GM06990 (cell line): ENCODE measurements at places on chromosomes 4 and X.

- DNase-seq, result no peak
Observed at GRCh38 chr4:2338754-2339457, 77.0 kb upstream of the MXD4 start.

GRCh38 chr4:163776957-163777356 lies 282.5 kb downstream of the TMA16 start:
- DNase-seq, result no peak

GRCh38 chrX:148771440-148771839 lies 271.0 kb downstream of the AFF2 start:
- DNase-seq, result no peak

- DNase-seq, result no peak
Observed at GRCh38 chr4:72286185-72286584, 254.4 kb downstream of the NPFFR2 start.

DNA sequence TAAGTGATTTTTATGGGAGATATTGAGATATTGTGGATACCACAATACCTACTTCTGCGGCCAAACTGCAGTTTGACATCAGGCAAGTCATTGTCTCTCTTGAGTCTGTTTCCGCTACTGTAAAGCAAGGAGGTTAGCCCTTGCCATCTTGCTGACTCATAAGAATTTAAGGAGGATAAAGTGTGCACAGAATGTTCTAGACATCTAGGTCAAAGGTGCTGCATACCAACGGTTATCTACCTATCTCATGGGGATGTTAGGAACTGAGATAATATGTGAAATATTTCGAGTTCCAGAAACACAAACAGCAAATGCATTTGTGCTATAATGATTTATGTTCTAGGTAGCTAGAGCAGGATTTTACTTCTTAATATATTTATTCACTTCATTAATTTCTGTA lies 211.5 kb upstream of the NR3C2 start:
- DNase-seq, result no peak

DNA sequence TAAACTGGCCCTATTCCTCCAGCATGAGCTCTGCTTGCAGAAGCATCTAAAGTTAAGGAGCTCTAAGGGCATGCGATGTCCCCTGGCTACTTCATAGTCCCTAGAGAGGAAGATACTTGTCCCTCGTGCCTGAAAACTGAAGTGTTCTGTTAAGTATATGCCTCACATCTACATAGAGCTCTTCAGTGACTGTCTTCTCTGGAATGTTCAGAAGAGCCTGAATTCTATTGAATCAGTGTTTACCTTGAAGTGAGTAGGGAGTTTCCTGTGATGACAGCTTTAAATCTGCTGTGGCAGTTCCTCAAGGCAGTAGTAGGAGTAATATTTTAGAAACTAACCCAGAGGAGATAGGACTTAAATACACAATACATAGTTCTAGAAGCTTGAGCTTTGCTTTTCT lies 111.2 kb downstream of the ZNF518B start:
- DNase-seq, result no peak

GRCh38 chrX:3346501-3347259 lies at the start of gene MXRA5:
Gene MXRA5 (minus strand): TSS chrX:3346652. CDS start chrX:3343833, 2,819 bp downstream.
- no peak for DNase-seq

GRCh38 chr4:149723065-149723464 lies 92.6 kb downstream of the IQCM start:
- DNase-seq, result no peak

DNA sequence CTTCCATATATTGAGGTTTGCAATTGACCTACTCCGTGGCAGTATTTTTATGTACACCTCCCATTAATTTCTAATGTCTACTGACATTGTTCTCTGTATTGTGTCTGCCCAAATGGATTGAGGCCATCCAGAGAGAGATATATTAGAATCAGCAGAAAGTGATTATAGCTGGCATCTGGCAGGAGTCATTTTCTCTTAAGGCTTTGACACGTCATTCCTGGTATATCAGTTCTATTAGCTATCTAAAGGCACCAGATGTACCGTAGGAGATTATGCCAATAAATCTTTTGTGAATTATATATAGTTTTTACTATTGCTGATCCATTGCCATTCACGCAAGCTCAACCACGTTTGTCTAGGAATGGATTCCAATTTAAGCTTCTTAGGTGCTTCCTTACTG lies 1026.4 kb upstream of the IGFBP7 start:
- no peak for DNase-seq

DNA sequence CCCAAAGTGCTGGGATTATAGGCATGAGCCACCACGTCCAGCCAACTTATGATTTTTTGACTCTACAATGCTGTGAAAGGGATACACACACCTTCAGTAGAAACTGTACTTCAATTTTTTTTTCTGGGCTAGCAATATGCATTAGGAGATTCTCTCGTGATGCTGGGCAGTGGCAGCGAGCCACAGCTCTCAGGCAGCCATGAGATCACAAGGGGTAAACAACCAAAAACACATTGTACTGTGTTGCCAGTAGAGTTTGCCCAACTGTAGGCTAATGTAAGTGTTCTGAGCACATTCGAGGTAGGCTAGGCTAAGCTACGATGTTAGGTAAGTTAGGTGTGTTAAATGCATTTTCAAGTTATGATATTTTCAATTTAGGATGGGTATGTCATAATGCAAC lies 25.7 kb downstream of the RAB33A start:
- DNase-seq, result no peak

GRCh38 chrX:107755721-107756120 lies 19.9 kb downstream of the TSC22D3 start:
- no peak for DNase-seq

DNA sequence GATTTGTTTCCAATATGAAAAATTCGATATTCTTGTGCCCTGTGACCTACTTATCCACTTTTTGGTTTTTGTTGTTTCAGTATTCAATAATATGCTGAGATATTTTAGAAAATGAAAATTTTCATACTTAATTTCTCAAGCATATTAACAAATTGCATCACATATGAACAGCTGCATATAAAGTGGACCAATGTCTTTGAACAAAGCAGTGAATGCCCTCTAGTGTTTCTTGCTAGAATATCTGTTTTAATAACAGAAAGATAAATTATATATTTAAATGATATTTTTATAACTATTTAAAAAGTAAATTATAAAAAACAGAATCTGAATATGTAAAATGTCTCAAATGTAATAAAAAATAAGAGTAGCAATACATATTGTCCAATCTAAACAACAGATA lies 31.7 kb upstream of the INTU start:
- no peak for DNase-seq

DNA sequence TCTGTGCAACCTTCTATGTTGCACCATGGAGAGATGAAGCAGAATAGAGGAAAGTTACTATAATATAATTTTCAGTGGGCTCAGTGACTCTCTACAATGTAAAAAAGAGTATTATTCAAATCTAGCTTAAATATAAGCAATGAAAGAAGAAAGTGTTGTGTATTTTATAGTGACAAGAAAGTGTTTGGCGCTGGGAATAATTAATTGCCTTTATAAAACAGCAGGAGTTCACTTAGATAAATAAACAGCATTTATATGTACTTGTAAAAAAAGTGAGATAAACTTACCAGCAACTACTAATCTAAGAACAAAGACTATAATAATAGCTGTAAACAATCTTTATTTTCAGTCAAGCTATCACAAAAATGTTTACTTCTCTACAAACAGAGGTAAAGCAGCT lies 488.9 kb upstream of the PCDH10 start:
- DNase-seq, result no peak

DNA sequence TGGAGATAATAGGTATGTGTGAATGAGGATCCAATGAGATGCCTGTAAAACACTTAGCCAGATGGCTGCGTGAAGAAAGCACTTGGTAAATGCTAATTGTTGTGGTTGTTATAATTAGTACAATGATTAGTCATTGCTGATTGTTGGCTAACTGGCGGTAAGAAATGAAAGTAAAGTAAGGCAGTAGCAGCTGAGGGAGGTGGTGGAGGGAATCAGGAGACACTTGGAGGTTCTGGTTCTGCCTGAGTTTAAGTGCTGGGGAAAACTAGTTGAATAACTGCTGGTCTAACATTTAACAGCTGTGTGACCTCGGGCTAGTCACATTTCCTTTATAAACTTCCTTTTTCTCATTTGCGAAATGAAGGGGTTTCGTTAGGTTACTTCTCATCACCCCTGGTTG lies 30.9 kb downstream of the CD38 start:
- peak; percentile 31 for DNase-seq

DNA sequence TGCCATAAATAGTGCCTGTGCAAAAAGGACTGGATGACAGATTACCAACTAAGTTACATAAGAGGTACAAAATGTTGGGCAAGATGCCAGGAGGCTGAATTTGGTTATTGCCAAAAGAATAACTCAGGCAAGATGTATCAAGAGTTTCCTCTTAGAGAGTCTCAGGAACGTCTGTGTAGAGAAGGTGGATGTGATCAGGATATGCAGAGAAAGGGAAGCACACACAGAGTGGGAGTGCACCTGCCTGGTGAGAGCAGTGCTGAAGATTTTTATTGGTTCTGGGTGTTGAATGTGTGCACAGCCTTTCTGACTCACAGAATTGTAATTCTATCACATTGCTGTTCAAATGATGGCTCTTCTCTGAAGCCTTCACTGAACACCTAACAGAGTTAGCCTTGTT lies 156.8 kb upstream of the HS3ST1 start:
- no peak for DNase-seq

DNA sequence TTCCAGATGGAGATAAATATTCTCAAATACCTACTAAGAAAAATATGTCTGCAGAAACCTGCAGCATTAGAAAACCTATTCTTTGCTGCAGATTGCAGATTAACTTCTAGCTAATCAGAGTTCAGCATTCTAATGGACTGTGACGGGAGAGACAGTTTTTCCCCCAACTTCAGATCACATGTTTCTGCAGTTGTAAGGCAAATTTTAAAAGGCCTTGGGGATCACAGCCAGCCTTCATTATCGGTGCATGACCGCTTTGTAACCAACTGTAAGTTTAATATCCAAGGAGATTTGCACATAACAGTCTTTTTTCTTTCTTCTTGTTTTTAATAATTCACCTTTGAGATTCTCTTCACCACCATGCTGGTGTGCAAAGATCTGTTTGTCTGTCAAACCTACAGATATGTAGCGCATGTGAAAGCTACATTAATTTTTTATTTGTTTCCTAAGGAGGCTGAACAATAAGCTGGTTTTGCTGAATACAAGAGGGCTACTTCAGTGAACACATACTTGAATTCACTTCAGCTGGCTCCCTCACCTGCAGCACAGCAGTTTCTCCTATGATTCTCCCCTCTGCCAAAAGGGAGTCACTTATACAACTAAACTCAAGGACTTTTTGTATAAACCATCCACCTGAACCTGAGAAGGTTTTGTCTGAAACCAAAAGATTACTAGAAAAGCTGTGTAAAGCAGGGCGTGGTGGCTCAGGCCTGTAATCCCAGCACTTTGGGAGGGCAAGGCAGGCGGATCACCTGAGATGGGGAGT lies 488.5 kb downstream of the RPA4 start:
- no peak for DNase-seq

GRCh38 chrX:40154853-40155588 lies 57.3 kb upstream of the BCOR start:
- DNase-seq, result no peak

DNA sequence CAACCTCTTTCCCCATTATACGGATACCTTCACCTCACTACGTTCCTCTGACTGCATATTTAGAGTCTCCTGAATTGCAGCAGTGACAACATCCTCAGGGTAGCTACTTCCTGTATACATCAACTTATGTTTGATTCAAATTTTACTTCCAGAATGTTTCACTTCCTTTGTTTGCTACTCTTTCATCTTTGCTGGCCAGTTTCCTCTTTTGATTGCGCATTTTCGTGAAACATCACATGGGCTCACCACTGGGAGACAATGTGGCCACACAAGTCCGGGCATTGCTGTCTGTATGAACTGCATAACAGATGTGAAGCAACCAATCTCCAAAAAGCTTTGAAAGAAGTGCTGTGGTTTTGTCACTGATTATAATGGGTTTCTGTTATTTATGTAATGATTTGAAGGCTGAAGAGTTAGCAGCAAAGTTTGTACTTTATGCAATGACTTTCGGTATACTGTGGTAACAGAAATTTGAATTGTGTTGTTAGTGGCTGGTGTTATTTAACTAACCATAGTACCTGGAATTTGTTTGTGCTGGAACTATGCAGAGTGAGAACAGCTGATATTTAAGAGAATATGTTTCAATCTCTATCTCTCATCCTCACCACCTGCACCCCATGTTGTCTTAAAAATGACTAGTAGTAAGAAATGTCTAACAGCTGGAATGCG lies 7.4 kb downstream of the SNCA start:
- DNase-seq, result peak; percentile 29

GRCh38 chr4:24244663-24245490 lies 339.5 kb downstream of the DHX15 start:
- DNase-seq, result no peak

- DNase-seq, result no peak
Observed at GRCh38 chr4:165765053-165765452, 108.0 kb upstream of the TLL1 start.

DNA sequence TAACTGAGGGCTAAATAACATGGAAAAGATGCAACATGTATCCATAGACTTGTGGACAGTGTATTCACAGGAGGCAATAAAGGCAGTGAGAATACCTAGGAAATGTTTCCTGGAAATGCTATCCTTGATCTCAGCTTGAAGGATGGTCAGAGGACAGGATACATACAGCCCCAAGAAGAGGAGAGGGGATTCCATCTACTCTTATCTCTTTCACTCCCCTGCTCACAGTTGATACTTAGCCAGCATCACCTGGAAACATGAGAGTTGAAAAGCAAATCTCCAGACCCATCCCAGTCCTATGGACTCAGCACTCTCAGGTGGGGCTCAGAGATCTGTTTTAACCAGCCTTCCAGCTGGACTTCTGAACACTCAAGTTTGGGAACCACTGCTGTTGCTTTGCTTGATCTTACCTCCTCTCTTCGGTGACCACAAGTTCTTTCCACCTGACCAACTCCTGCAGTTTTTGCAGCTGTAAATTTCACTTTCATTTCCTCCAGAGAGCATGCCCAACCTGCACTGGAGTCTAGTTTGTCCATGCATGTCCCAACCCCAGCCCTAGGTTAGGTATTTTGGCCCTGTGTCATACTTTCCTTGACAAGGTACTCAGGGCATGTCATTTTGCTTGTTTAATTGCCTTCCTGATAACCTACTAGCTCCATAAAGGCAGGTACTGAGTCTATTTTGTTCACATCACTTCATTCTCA lies 10.4 kb downstream of the RELL1 start:
- peak; percentile 69 for DNase-seq

DNA sequence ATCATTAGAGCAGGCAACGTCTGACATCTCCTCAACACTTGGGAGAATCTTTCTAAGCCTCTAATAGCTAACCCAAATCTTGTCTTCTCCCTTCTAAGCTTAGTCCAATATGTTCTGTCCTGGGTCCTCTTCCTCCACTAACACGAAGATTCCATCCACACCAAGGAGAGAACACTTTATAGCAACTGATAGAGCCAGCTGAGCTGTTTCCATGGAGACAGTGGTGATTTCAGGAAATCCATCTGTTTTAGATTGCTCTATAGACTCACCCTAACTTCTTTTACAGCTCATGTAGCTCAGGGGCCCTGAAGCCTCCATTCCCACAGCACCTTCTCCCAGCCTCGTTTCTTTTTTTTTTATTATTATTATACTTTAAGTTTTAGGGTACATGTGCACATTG lies 37.4 kb downstream of the SCD5 start:
- DNase-seq, result no peak

- peak; percentile 6 for DNase-seq
Observed at GRCh38 chrX:13569479-13570260, at the start of gene EGFL6. Gene EGFL6 (plus strand): TSS chrX:13569601. CDS start chrX:13569862, 261 bp downstream.

GRCh38 chr4:125904802-125905201 lies 590.0 kb downstream of the FAT4 start:
- DNase-seq, result no peak

- no peak for DNase-seq
Observed at GRCh38 chr4:100417565-100417964, 100.3 kb downstream of the EMCN start.
